ENCODE measurements at places on chromosomes 12 and 14. TPM values are rescaled to one million over a fixed set of nuclear protein-coding genes. Genes with fewer than 3 reads are reported as not detected.

DNA sequence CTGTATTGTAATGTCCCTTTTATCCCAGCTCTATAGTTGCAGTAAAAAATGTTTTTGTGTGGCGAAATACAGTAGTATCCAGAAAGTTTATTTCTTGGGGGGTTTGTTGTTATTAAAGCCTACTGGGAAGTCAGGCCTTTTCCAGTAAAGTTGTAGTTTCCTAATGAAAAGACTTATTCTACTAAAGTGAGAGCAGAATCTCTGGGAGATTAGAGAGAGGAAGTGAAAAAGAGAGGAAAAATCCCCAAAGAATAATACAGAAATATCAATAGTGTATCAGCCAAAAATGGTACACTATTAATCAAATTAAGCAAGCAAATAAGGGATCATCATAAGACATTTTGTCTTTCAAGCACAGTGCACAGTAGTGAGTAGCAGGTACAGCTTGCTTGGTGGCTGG, 46.3 kb upstream of the ATXN7L3B start:
- DNase-seq, result no peak

DNA sequence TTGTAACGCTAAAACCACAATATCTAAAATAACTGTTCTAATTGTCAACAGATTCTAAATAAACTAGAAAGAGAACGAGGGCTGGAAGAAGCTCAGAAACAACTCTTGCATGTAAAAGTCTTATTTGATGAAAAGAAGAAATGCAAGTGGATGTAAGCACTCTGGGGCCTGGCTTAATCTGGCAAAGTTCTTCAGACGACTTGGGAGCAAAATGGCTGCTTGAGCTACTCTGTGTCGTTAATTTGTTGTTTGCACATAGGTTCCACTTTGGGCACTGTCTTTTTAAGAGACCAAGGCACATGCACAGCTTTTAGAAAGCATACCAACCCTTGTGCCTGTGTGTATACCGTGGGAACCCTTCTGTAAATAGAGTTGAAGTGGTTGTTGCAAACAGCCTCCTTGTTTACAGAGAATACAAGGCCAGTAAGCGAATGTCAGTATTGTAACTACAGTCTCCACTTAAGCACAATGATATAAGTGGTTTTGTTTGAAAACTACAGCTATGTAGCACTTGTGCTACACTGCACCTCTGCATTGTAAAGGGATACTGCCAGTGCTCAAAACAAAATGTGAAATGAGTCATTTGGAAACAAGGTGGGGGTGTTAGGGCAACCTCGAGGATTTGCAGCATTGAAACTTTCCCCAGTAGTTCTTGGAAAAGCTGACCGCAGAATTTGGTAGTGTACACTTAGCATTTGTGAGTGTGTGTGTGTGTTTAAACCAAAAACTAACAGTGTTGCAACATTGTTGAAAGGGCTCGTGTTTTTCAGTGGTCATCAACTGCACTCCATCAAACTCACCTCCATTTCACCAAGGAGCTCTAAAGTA, 154.3 kb downstream of the CEP83 start:
- peak; percentile 29 for DNase-seq

GRCh38 chr14:50051106-50051505, 65.3 kb downstream of the VCPKMT start:
- no peak for DNase-seq

GRCh38 chr12:56377310-56377988, 14.8 kb upstream of the APOF start:
- peak; percentile 66 for DNase-seq

DNA sequence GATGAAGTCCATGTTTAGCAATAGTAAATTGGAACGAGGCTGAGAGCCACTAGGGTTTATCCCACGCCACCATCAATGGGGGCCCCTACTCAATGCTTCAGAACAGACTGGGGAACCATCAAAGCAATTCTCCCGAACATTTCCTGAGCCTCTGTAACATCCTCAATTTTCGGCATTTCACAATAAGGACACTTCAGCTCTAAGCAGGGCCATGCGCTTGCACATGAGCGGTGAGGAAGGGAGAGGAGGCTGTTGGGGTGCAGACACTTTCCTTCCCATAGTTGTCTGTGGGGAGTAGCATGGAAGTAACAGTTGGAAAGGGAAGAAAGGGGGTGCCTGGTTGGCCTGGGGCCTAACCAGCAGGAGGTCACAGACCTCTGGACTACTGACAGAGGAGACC, 129.9 kb upstream of the PRMT8 start:
- no peak for DNase-seq

- DNase-seq, result peak; percentile 25
Measured at GRCh38 chr14:69260861-69261564, 1.1 kb downstream of the GALNT16 start.

GRCh38 chr12:112111931-112112330, 3.3 kb upstream of the NAA25 start:
- no peak for DNase-seq

NTS gene
- total RNA-seq, result not detected

MYH7 gene
- not detected for total RNA-seq

TOGARAM1 gene
- total RNA-seq, result 14.4 TPM

SMARCD1 gene
- total RNA-seq, result 41.9 TPM
